ENCODE measurements at places on chromosomes 6 and 20.

- DNase-seq, result peak; percentile 72
Measured at GRCh38 chr6:139364302-139364981, 10.0 kb downstream of the CITED2 start.

DNA sequence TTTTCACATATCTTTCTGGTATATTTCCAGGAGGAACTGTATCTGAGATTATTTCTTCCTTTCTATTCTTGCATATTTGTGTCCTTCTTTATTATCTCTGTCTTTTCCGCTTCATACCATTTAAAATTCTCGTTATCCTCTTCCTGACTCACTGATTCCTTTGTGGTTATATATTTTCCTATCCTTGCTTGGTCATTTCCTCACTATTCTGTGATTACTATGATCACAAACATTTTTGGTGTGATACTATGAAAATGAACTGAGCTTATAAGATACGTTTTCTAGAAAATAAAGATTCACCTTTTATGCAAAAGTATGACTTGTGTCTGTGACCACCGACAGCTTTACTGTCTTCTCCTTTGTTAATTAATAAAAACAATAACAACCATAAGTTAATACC, 26.5 kb upstream of the MYCT1 start:
- peak; percentile 52 for DNase-seq

- DNase-seq, result no peak
Measured at GRCh38 chr6:117469791-117470190, 12.7 kb upstream of the DCBLD1 start.

DNA sequence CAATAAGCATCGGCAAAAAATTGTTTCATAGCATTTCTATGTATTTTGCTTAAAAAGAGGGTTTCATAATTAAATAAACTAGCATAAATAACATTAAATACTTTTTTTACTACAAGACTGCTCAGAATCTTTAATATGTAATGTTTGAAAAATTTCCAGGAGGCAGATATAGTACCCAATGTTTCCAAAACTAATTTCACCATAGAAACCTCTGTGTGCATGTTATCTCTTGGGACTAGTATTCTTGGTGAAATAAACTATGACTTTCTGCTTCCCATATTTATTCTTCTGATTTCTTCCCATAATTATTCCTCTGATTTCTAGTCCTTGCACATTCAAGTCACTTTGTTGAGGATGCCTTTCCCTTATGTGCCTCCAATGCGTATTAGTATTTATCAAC, 94.5 kb downstream of the PTPRK start:
- DNase-seq, result peak; percentile 16

GRCh38 chr6:75278474-75279077, 6.0 kb downstream of the TMEM30A start:
- no peak for DNase-seq

DNA sequence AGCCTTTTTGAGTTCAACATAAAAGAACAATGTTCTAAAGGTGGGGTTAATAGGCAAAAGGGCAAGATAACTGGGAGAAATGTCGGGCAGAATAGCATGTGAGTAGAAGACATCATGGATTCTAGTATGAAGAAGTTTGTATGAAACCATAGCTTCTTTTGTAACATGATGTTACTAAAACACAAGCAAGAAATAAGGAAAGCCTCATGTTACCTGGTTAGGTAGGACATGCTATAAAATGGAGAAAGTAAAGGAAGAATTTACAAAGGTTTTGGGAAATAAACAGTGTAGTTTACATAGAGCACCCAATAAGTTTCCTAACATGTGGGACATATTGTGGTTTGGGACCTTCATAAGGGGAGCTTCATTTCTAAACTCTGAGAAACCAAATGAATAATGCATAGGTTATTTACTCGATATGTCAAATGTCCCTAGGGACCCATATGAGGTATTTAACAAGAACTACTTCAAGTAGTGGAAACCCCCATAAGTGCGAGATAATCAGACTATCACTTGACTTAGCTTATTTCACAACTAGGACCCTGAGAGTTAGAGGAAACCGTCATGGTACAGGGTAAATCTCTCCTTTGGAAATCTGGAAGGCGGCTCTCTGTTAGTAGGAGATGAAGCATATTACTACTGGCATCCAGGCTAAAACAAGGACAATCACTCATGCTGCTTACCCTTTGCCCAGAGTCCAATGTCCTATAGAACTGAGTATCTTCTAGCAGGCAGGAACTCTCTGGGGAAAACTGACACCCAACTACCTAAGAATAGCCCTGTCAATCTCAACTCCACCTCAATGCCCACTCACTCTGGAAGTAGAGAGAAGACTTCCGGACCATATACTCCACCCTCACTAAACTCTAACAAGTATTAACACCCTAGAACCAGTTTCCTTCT, 57.5 kb downstream of the ILRUN start:
- no peak for DNase-seq

DNA sequence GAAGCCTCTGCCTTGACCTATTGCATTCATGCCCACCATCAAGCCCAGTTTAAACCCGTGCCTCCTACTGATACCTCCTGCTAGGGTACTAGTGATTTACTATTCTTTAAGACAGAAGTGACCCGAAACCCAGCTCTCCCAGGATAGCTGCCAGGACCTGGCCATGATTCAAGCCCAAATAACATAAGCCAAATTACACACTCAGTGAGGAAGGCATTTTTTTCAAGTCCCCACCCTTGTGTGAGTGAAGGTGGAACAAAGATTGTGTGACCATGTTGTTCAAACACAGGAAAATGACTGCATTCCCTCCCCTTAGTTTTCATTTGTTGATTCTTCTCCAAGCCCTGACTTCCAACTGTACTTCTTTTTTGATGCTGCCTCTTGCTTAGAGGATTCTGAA, 3.7 kb upstream of the KAT14 start:
- DNase-seq, result no peak

- no peak for DNase-seq
Measured at GRCh38 chr6:100322886-100323285, 141.8 kb downstream of the SIM1 start.

- DNase-seq, result no peak
Measured at GRCh38 chr6:170207586-170208181, 83.2 kb downstream of the DLL1 start.

DNA sequence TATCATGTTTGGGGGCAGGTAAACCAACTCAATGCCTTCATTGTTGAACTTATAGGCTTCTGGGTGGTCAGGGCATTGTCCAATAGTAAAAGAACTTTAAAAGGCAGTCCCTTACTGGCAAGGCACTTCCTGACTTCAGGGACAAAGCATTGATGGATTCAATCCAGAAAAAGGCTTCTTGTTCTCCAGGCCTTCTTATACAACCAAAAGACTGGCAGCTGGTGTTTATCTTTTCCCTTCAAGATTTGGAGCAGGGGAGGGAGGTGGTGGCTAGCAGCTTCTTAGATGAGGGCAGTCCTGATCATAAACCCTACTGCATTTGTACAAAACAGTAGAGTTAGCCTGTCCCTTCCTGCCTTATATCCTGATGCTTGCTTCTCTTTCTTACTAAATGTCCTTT, 57.5 kb downstream of the NCOA3 start:
- peak; percentile 53 for DNase-seq

- DNase-seq, result peak; percentile 54
Measured at GRCh38 chr20:31706607-31707257, 15.9 kb downstream of the BCL2L1 start.

GRCh38 chr6:109760208-109760607, 69.1 kb downstream of the FIG4 start:
- DNase-seq, result no peak

- DNase-seq, result no peak
Measured at GRCh38 chr20:35299780-35300179, 7.6 kb upstream of the FAM83C start.

GRCh38 chr6:114290864-114291263, 52.0 kb downstream of the HS3ST5 start:
- no peak for DNase-seq

DNA sequence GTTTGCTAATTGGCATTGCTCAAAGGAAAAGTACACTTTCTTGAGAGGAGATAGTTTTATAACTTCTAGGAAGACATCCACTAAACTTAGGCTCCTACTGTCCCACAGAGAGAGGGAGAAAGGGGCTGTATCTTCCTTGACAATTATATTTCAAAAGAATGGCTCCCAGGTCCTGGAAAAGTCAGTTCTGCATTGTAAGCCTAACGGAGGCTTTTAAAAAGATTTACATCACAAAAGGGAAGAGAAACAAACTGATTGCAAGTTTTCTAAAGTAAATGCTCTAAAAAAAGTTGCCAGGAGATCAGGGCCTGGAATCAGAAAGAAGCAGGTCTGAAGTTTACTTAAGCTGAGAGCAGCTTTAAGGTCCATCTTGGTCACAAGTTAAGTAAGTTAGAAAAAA, 839.5 kb downstream of the FRK start:
- no peak for DNase-seq

DNA sequence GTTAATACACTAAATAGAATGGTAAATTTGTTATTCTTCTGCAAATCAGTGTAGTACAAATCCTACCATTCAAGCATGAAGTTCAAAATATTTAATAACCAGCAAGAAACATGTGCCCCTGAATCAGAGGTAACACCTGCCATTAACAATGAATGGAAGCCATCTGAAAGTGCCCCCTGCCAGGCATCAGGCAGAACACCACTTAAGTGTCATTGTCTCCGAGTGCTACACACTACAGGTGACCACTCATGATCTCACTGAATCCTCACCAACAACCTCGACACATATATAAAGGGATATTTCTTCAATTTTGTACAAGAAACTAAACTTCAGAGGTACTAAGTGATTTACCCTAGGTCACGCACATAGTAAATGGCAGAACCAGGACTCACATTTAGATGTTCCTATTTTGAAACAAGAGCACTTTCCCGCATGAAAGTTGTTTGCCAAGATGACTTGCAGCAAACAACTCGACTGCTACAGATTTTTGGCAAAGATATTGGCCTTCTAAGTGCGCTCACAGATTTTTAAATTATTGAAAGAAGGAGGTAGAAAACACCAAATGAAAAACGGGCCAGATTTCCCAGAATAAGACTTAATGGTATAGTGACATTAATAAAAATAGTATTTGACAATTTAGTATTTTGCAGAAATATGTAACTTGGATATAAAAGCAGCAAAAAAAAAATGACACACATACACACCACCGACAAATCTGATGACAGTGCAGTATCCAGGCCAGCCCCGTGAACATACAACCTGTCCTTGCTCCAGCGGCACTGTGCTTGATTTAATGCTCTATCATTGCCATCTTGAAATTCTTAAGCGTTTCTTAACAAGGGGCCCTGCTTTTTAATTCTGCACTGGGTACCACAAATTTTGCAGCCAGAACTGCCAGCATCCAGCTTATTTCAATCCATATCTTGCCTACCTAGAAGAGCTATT, 274.5 kb downstream of the ALDH8A1 start:
- DNase-seq, result no peak

DNA sequence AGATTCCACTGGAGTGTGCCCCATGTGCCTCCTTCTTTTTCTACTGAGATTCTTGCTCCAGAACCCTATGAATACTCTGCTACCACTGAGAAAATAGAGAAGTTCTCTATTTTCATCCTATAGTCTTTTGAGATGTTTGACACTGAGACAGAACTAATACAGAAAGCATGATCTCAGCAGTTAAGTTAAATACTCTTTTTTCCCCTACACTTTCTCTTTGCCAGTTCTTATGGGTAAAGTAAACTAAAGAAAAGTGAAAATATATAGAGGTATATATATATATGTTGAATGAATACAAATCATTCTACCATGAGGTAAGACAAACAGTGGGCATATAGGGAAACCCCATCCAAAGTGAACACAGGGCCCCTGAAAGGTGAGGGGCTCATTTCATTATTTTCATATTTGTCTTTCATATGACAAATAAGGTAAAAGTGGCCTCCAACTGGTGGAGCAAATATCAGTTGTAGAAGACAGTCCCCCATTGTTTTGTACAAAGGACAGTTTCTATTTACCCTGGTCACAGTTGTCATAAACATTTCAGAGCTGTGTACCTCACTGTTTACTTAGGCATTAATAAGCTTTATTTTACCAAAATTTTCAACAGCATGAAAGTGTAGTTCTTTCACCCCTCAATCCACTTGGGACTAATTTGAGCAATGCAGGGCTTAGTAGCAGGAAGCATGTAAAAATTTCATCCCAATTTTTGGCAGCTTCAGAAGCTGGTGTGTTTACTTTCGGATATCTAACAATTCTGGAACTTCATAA, 188.3 kb upstream of the MARCKS start:
- no peak for DNase-seq

DNA sequence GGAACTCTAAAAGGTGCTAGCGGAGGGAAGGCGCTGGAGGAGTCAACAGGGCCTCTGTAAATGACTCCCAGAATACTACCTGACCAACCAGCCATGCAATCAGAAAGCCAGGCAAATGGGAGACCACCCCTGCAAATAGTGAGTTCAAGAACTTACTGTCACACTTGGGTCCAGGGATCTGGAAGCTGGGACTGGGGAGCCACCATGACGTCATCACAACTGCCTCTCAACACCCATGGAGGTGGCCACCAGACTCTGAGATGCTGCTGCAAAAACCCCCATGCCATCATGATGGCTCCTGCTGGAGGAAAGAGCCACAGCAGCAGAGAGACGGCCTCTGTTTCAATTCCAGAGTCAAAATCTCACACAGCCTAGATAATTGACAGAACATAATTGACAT, 8.5 kb upstream of the PDYN start:
- DNase-seq, result no peak

GRCh38 chr6:39835821-39836295, 43.7 kb downstream of the DAAM2 start:
- DNase-seq, result peak; percentile 31

DNA sequence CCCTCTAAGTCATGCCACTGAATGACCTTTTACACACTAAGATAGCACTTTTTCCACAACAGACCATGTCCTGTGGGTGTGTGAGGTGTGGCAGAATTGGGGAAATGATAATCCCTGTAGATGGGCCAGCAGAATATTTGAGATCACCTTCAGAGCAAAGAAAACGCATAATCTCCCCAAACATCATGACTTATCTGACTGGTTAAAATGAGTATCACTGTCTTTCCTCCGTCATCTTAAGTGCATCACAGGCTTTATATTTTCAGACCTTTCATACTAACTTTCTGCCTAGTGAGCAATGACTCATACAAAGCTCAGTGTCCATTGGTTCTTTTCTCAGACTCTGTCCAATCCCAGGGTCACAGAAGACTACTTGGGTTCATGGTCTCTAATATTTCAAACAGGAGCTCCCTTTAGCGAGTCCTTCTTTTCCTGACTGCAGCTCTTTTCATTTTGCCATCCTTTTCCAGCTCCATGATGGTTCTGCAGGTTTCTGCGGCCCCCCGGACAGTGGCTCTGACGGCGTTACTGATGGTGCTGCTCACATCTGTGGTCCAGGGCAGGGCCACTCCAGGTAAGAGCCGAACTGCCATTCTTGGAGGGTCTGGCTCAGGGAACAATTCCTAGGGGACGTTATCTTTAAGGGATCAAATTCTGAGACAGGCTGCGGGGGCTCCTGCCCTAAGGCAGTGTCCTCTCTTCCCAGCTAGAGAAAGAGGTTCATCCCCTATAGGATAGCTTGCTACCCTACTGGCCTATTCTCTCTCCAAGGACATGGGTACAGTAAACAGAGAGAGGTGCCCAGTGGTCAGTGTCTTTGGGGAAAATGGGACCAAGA, at the start of gene HLA-DPB1:
HLA-DPB1 (plus strand) TSS at position 423 of the 838 bp plus-strand sequence; CDS start at position 475, 52 bp downstream.
- DNase-seq, result peak; percentile 60

DNA sequence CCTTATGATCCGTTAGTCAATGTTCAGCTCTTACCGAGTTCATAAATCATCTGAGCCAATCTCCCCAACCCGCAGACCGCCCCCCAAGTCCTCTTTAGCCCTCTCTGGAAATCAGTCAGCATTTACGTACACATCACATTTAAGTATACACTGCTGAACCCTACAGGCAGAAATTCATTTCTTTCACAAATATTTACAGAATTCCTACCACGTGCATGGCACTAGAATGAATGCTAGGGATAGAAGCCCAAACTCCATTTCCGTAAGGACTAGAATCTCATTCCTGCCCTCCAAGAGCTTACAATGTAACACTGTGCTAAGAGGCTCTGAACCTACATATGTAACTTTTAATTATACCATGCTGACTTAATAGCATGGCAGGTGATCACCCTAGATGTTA, 1.8 kb downstream of the OSER1 start:
- no peak for DNase-seq

Data from fibroblast of pulmonary artery (primary cell).